Anterior cingulate cortex (tissue), 58 donors: ENCODE measurements at places on chromosomes 5 and 9.

- DNase-seq = no peak
Measured at GRCh38 chr5:172951371-172952033, 7.7 kb upstream of the RPL26L1 start.

GRCh38 chr9:125548141-125548540 lies 158.9 kb downstream of the MAPKAP1 start:
- DNase-seq = no peak

- DNase-seq = no peak
Measured at GRCh38 chr5:180139731-180140055, 68.1 kb upstream of the RNF130 start.

DNA sequence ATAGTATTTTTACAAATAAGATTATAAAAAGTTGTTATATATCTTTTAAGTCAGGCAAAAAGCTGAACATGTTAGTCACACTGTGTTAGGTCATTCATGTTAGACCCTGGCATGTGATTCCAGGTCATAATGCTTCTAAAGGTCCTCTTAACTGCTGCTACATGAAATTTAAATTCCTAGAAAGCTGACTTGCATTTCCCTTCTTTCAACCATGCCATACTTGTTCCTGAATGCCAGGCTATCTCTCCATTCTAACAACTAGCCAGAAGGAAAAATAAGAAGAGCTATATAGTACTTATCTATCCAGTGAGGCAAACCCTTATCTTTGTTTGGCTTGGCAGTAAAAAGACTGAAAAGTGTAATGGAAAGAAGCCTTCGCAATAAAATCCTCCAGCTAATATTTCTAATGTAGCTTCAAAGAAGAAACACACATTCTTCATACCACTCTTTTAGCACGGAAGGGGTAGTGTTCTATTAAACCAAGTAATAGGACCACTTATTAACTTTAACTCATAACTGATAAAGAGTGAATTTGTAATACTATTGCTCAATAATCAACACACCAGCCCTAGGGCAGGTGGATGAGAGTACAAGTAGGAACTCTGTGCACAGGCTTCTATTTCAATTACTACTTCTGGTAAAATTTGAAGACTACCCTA lies 310.2 kb downstream of the PDE4D start:
- DNase-seq = no peak

- no peak for DNase-seq
Measured at GRCh38 chr5:74140409-74140808, 500.1 kb downstream of the ENC1 start.

- no peak for DNase-seq
Measured at GRCh38 chr9:117084221-117084620, 330.6 kb downstream of the ASTN2 start.

- DNase-seq = no peak
Measured at GRCh38 chr5:150142185-150142958, 13.3 kb downstream of the PDGFRB start.

DNA sequence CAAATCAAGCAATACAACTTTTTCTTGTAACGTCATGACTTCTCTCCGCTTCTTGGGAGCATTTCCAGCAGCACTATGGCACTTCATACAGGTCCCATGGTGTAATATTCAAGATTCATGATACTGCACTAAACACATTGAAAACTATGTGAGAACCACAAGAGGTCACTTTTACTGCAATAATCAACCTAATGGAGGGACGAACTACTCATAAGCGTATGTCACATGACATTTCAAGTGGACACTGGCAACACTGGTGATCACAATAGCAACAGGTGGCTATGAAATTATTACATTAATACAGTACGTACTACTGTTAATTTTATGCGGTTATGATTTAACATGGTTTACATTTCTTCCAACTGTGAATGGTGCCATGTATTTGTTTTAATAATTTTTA lies 78.6 kb upstream of the TBC1D9B start:
- DNase-seq = no peak

DNA sequence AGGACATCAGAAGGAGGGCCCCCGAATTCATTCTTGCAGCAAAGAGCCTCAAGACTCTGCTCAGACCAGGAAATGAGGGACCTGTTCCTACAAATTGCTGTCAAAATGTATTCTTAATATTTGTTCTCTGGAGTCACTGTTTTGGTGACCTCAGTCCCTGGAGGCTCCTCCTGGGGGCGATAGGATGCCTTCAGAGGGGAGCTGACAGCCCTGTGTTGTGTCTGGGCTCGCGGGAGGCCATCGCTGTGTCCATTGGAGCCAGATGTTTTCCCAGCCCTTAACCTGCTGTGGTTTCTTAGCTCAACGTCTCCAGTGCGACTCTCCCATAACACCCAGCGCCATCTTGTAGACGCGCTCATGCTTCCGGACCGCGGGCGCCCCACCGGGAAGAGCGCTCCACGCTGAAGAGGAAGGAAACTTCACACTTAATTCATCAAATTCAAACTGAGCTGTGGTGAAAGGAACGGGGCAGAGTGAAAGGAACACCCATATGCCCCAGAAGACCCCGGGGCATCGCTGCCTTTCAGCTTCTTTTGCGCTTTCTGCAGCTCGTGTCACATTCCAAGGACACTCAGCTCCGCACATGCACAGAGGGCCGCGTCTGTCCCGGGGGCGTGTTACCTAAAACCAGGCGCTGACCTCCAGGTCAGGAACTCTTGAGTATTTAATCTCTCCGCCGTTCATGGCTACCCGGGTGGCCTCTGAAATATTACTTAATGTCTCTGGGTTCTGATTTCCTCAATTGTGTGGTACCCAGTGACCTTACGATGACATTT lies 112.3 kb upstream of the GDNF start:
- no peak for DNase-seq

DNA sequence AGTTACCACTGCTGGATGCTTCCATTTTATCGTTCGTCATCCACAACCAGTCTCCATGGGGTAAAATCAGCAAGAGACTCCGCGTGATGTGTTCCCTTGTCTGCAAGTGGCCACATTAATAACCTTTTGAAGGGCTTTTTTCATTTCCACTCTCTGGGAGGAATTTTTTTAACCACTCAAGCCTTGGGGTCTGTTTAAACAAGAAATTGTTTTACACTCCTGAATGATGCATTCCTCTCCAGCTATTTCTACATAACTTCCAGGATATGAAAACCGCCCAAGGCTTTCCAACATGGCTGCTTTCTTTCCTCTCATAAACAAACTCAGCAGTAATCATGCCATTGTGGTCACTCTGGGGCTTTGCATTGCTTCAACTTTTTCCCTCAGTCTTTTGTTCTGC lies 217.2 kb upstream of the DAPK1 start:
- no peak for DNase-seq
